ENCODE measurements at places on chromosomes 7 and 10. TPM values are rescaled to one million over a fixed set of nuclear protein-coding genes. Genes with fewer than 3 reads are reported as not detected.

Gene TRIM50
- not detected for total RNA-seq

Gene ZWINT
- total RNA-seq, result 10.6 TPM

Gene ITPRID1
- total RNA-seq, result not detected

Gene CALML5
- not detected for total RNA-seq

Gene SLC13A1
- not detected for total RNA-seq

Gene HOXA10
- 2.2 TPM for total RNA-seq

Gene LRIT1
- total RNA-seq, result not detected

Gene PLEKHS1
- under 0.01 TPM for total RNA-seq

Gene HMX2
- not detected for total RNA-seq

Gene IGF2BP3
- 7.5 TPM for total RNA-seq

Gene NACAD
- 0.96 TPM for total RNA-seq

Gene PROSER2
- total RNA-seq, result 39.5 TPM

Gene NUPR2
- total RNA-seq, result not detected

Gene SAMD9
- 7.9 TPM for total RNA-seq

Gene CYP3A5
- 2.8 TPM for total RNA-seq

Gene SFXN2
- 1.9 TPM for total RNA-seq

Gene FAM180A
- total RNA-seq, result not detected

All from tracheal epithelial cell (primary cell).